Common myeloid progenitor, CD34-positive (primary cell): ENCODE measurements at places on chromosomes 2 and 18.

DNA sequence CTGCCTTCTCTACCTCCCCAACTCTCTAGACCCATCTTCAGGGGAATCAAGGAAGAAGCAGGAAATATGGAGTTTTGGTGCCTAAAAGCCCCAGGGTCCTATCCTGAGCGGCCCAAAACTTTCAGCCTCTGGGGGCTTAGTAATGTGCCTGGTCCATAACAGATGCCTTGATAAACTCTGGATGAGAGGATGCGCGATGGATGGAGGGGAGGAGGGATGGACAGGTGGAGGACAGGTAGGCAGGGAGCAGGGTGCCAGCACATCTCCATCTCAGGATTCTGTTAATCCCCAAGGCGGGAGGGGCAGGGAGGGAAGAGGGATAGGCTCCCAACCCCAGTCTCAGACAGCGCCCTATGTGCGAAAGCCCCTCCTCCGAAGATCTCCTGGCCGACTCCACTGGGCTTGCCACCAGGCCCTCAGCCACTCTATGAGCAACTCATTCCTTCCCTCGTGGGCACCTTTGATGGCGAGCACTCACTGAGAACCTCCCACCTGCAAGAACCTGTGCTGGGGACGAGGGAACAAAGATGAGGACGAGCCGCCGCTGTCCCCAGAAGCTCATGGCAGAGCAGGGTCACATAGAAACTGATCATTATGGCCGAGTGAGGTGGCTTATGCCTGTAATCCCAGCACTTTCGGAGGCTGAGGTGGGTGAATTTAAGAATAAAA lies 23.1 kb downstream of the HS1BP3 start:
- DNase-seq: no peak

DNA sequence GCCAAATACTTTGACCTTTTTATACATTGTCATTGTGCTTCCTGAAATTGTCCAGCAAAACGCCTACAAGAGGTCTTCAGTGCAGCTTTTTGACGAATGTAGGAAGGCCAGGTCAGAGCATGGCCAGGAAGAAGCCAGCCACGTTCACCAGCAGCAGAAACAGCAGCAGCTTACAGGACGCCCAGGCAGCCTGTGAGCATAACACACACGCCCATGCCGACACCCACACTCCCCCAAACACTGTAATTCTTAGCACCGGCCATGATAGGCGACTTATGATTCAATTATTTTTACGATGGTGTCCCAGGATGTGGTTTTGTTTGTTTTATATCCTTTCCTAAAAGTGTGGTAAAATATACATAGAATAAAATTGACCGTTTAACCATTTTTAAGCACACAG lies 249.1 kb upstream of the SALL3 start:
- DNase-seq: no peak

GRCh38 chr2:98578231-98578630 lies 30.1 kb downstream of the COA5 start:
- no peak for DNase-seq

GRCh38 chr2:193885419-193885818 lies 1690.7 kb upstream of the TMEFF2 start:
- DNase-seq: no peak

- no peak for DNase-seq
Measured at GRCh38 chr2:237633061-237633561, 5.7 kb downstream of the LRRFIP1 start.

GRCh38 chr2:134772493-134773169 lies 53.8 kb upstream of the TMEM163 start:
- no peak for DNase-seq

GRCh38 chr2:42115588-42115987 lies 53.6 kb upstream of the EML4 start:
- DNase-seq: no peak

DNA sequence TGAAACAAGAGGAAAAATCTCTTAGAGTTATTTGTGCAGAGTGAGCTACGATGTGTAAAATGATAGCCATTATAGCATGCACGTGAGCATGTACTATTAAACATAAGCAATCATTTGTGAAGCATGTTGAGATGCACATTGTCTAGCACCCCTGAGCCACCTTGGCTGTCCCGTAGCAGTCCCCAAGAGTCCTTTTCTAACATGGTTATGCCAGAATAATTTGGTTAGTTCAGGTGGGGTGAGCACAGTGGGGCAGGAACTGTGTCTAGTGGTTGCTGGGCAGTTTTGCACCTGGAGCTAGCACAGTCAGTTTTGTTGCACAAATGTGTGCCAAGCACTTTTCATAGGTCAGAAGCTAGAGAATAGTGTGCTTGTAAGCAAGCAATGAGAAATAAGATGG lies 809.8 kb downstream of the RNF144A start:
- DNase-seq: no peak

DNA sequence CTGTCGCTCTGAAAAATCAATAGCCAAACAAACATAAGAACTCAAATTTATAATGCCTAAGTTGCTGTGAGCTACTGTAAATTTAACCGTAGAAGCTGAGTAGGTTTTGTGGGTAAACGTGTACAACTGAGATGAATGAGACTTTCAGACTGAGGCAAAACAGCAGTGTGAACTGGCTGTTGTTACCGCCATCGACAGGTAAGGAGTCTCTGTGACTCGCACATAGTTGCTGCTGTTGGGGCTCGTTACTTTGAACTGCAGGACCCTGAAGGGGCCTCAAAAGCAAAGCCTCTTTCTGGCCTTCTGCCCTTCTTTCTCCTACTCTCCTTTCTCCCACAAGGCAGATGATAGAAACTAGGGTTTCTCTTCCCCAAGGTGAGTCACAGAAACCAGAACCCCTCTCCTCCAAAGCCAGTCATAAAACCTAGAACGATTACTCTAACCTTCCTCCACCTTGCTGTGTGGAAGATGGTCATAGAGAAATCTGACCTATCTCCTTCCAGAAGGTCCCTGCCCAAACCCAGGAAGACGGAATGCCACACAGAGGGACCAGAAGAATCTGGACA lies 101.2 kb downstream of the DLGAP1 start:
- DNase-seq: no peak

- no peak for DNase-seq
Measured at GRCh38 chr2:178401994-178402437, 49.0 kb downstream of the PRKRA start.

GRCh38 chr2:72999729-73000725 lies 71.5 kb downstream of the SFXN5 start:
- no peak for DNase-seq

DNA sequence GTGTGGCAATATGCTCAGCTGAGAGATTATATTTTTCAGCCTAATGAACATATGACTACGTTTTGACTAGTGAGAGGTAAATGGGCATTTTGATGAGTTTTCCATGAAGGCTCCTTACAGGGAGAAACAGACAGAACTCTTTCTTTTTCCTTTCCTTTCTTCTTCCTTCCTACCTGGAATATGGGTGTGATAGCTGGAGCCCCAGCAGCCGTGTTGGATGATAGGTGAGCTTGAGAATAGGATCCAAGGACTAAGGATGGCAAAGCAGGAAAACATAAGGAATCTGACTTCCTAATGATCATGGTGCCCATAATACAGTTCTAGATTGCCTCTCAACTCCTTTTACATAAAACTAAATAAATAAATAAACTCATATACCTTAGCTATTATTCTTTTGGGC lies 124.0 kb downstream of the MAIP1 start:
- DNase-seq: no peak

DNA sequence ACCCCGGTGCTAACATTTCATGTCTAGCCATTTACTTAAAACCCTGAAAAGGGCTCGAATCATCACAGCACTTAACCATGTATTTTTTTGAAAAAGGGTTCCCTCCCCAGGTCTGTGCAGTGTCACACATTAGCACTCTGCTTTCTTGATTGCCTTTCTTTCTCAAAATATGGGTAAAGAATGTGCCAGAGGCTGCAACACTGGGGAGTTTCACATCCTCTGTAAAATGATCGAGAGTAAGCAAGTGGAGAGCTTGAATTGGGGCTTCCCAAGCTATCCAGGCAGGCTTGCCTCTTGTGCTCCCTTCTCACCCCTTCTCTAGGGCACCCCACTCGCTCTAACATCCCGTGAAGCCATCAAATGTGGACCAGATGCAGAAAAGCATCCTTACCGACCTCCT lies 177.0 kb upstream of the CCDC68 start:
- no peak for DNase-seq

- DNase-seq: no peak
Measured at GRCh38 chr2:172403402-172403801, 24.0 kb upstream of the ITGA6 start.

- no peak for DNase-seq
Measured at GRCh38 chr2:101720732-101721131, 23.2 kb downstream of the MAP4K4 start.

DNA sequence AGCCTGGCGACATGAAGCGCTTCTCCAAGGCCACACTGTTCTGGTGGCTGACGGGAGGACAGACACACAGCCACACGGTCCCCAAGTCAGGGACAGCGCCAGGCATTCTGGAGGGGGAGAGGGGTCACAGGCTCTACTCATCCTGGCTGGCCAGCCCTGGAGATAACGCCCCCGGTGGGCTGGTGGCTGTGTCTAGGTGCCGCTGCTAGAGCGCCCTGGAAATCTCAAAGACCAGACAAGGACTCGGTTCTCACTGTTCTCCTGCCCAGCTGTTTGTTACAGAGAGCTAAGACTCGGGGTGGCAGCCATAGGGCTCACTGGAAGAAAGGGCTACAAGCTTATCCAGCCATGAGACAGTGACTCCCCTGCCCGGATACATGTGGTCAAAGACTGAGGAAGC lies 72.0 kb downstream of the KCNF1 start:
- DNase-seq: no peak

- DNase-seq: no peak
Measured at GRCh38 chr2:37201208-37201607, 4.9 kb downstream of the CEBPZOS start.

GRCh38 chr18:77906103-77906892 lies 656.6 kb downstream of the GALR1 start:
- peak; percentile 2 for DNase-seq

DNA sequence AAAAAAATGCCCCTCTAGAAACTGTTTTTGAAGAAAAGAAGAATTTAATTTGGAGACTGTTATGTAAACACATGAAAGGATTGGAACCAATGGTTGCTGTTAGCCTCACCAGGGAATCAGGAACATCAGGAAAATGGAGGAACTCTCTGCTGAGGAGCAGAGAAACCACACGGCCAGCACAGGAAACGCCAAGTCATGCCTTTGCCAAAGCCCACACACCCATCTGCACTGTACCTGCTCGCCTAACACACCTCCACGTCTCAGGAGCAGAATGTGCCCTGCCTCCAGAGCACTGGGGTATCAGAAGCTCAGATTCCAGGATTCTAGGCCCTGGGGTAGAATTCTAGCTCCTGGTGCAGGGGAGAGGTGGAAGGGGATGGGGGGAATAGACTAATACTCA lies 9.8 kb upstream of the SCYGR1 start:
- peak; percentile 35 for DNase-seq

- no peak for DNase-seq
Measured at GRCh38 chr18:54210463-54210862, 14.0 kb downstream of the MBD2 start.
